ENCODE measurements at places on chromosomes 11 and 22.

DNA sequence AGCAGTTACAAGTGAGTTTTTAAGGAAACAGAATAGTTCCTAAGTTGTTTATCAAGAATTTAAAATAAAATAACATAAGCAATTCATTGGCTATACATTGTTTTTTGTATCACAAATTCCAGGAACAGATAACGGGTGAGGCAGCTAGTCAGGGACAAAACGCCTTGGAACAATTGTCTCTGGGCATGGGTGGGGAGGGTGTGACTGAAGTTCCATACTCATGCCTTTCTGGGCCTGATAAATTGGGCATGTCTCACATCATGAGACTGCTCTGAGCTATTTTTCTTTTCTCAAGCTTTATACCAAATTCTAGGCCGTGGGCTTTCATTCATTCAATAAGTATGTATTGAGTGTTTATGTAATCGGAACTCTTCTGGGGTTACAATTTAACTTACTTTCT lies 21.6 kb downstream of the FOLR3 start:
- DNase-seq = no peak

- no peak for DNase-seq
These were observed 791.2 kb upstream of the FAT3 start for GRCh38 chr11:91433284-91434010.

DNA sequence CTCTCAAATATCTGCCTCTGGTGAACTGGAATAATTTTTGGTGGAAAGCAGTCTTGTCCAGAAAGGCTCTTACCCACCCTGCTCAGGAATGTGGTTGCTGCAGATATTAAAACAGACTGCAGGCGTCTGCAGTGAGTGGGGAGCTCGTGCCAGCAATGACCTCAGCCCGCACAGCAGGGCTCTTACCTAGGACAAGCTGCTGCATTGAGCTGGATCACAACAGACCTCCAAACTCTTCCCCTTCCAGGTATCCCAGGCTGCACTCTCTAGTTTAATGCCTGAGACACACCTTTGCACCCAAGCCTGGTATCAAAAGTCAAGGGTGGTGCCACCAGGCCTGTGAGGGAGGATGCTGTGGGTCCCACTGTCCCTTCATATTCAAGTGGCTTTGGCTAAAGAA lies 69.7 kb upstream of the CDON start:
- DNase-seq = peak; percentile 29

DNA sequence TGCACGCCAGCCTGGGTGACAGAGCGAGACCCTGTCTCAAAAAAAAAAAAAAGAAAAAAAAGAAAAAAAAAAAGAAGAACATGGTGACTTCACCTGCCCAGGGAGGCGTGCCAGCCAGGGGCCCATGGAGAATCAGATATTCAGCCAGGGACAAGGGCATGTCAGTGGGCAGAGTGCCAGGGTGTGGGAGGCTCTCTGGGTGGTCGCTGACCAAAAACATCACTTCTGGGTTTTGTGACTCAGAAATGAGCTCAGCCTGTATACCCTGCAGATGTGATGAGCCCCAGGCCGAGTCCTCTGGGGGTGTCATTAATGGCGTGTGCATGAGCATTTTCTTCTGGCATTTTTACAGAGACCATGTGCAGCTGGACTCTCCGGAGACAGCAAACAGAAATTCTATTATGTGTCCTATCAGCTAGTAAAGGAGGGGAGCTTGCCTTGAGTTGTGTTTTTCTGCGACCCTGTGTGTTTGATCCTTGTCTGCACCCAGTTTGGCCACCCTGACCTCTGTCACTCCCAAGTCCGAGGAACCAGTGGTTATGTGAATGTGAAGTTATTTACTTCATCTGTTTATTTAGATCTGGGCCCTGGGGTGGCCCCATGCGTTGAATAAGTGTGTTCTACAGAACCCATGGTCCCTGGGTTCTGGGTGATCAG lies 53.6 kb downstream of the BCR start:
- DNase-seq = peak; percentile 75

DNA sequence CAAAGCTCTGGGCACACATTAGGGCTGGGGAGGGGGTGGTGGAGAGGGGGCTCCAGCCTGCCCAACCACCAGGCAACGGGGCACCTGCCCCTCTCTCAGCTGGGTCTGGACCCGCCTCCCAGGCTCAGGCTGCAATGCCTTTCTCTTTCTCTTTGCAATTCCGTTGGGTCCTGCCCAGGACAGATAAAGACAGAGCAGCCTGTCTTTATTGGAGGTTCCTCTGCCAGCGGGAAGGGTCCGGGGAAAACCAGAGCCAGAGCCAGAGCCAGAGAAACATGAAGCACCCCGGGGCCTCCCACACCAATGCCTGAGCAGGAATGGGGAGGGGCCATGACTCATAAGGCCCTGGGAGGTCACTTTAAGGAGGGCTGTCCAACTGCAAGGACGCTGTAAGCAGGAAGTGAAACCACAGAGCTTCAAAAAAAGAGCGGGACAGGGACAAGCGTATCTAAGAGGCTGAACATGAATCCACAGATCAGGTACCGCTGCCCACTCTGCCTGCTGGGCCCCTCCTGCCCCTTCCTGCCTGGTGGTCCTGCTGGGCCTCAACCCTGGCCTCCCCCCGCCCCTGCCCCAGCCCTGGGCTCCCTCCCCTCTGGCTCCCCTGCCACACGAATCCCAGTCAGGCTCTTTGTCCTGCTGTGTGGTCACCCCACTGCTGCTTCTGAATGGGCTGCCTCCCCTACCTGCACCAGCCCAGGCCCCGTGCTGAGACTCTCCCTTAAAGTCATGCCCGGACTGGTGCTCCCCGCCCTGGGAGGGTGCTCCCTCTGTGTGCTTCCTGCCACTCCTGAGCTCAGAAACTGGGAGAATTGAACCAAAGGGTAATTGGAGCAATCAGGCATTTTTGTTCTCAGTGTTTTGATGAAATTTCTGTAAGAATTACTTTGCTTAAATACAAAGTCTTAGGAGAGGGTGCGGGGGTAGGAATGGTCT lies at the start of gene APOBEC3B:
Gene APOBEC3B, plus strand, starts transcription at position 356 of the 936 bp plus-strand sequence. Its CDS starts 107 bp downstream, at position 463.
- peak; percentile 93 for DNase-seq

- peak; percentile 68 for DNase-seq
These were observed 943.9 kb downstream of the OPCML start for GRCh38 chr11:132588366-132588765.

GRCh38 chr22:37505989-37506388 lies 13.2 kb downstream of the CARD10 start:
- DNase-seq = no peak

- DNase-seq = peak; percentile 36
These were observed 1.2 kb downstream of the MRPL17 start for GRCh38 chr11:6681949-6682348.

DNA sequence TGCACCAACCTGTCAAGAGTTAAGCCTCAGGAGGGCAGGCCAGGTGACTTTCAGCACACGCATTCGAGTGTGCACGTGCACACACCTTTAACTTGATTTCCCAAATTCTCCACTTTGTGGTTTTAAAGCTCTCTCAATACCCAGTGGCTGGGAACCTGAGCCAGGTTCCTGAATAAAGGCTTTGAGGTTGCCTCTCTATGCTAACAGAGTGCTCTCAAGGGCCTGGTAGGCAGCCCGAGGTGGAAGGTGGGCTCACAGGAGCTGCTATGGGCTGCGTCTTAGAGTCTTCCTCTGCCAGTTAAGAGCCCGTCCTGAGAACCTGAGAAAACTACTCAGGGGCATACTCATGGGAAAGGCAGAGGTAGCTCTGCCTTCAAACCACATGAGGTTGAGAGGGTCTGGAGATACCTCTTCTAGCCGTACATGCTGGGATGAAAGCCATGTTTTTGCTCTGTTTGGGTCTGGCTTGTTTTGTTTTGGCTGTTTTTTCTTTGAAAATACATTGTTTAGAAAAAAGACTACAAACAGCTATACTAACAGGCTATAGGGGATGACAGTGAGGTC lies 11.6 kb upstream of the SERPIND1 start:
- no peak for DNase-seq

GRCh38 chr11:69157156-69157821 lies 1.6 kb downstream of the SMIM38 start:
- peak; percentile 72 for DNase-seq

DNA sequence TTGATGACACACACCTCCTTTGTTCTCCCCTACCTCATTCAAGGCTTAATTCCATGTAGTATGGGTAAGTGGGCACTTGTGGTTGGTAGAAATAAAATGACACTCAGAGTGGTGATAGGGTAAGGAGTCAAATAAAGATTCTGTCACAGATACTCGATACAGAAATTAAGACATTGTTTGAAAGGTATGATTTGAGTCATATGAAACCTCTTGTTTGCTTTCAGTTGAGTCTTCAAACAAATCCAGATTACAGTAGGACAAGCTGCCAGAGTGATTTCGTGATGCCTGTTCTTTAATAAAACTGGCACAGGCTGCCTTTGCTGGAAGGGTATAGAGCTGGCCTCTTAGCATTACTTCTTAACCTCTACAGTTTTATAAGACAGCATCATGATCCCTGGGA lies 182.4 kb downstream of the SPON1 start:
- no peak for DNase-seq

- DNase-seq = no peak
These were observed 694.6 kb downstream of the TBC1D22A start for GRCh38 chr22:47457021-47457420.

- DNase-seq = peak; percentile 5
These were observed 1.3 kb downstream of the OR52D1 start for GRCh38 chr11:5489576-5490357.

DNA sequence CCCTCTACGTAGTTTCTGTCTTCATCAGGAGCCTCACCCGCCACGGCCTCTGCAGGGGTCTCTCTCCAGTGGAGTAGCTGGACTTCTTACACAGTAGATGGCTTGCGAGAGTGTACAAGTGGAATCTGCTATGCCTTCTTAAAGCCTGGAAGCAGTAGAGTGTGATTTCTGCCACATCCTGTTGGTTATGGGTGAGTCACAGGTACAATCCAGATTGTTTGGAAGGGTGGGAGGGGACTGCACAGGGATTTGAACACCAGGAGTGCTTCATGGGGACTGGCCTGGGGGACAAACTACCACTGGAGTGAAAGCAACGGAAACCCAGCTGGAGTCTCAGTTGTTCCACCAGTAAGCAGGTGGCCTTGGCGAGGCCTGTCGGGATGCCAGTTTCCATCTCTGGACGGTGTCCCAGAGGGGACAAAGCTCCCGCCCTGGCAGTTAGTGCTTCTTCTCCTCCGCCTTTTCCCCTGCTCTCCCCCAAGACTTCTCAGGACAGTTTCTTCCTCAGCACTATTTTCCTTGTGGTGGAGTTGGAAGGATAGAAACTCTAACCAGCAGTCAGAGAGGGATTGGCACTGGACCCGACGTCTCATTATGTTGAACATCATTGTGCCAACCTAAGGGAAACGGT lies 85.0 kb upstream of the RCN1 start:
- DNase-seq = peak; percentile 47

GRCh38 chr11:119607726-119608125 lies 121.3 kb downstream of the NECTIN1 start:
- no peak for DNase-seq

GRCh38 chr11:118902336-118903203 lies 18.9 kb downstream of the CXCR5 start:
- DNase-seq = no peak

DNA sequence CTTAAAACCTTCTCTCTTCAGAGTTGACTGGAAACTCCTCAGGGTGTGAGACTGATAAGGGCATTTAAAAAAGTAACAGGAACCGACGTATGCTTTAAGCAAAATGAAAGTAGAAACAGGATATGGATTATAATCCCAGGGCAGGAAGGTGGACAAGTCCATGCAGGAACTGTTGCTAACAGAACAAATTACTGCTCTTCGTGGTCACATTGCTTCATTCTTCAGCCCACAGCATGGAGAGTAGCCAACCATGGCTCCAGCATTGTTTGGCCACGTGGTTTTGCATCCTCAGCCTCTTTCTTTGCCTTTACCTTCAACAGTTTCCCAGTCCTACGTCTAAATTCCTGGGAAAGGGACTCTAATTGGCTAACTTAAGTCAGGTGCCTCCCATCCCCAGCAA lies 563.1 kb upstream of the ISX start:
- no peak for DNase-seq

DNA sequence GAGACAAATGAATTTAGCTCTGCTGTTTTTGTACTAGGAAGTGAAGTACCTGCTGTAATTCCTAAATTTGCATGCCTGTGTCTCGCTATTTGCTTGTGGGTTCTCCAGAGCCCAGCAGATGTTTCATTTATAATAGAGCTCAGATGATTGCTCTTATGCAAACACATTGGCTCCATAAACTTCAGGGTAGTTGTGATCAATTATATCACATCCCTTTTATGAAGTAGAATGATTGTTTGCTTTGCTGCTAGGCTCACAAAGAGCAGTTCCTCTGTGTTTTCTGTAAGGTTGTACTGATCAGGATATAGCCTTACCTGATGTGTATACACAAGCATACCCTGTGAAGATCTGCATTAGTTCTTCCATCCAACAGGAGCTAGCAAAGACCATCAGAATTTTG lies 64.1 kb downstream of the C11orf87 start:
- DNase-seq = no peak

DNA sequence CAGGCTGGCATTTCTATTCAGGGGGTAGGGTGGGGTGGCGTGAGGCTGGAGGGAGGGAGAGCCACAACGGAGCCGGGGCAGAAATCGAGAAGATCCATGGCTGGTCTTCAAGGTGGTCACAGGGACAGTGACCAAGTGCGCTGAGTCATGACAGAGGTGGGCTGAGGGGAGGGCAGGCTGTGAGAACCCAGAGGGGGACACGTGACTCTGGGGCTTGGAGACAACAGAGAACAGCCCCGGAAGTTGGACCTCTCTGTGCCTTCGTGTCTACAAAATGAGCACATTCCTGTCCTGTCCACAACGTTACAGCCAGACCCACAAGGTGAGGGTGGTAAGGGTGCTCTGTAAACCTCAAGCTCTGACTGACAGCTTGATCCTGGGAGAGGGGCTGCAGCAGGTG lies 35.1 kb upstream of the ARFGAP3 start:
- no peak for DNase-seq

DNA sequence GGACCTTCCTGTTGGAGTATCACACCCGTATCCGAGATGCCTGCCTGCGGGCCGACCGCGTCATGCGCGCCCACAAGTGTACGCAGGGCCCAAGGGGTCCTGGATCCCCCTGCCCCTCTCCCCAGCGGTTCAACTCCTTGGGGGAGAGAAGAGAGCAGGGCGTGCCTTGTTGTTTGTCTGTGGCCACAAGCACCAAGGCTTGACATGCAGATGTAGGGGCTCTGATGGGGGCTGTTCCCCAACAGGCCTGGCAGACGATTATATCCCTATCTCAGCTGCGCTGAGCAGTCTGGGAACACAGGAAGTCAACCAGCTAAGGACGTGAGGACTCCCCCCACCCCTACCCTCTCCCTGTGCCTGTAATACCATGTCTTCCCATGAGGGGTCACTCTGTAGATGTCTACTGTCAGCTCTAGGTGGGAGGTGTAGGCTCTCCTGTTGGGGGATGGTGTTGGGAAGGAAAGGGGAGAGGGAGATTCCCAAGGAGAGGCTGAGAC lies 6.8 kb downstream of the CFL1 start:
- peak; percentile 51 for DNase-seq

- peak; percentile 15 for DNase-seq
These were observed 23.4 kb downstream of the TPBGL start for GRCh38 chr11:75263944-75264349.

GRCh38 chr22:40215266-40215665 lies 37.5 kb downstream of the TNRC6B start:
- DNase-seq = peak; percentile 43

DNA sequence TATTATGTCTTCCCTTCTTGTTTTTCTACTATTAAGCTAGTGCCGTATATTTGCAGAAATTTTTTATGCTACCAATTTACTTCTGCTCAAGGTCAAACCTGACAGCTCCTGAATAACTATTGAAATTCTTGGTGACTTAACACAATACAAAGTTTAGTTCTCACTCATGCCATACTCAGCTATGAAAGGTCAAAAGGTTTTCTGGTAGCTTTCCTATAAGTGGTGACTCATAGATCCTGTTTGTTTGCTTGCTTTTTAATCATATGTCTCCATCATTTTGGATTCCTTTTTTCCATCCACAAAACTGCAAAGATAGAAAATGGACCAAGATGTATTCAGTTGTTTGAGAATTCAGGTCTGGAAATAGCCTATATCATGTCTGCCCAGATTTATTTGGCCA lies 855.8 kb upstream of the LRRC4C start:
- peak; percentile 73 for DNase-seq
